ENCODE measurements at places on chromosomes 3 and 15.

GRCh38 chr3:14138878-14139655 is 14.2 kb downstream of the TMEM43 start:
- DNase-seq = no peak

- DNase-seq = no peak
Observed at GRCh38 chr3:129892486-129892856, 1.0 kb downstream of the TMCC1 start.

GRCh38 chr15:45134682-45135604 is 5.1 kb downstream of the DUOX1 start:
- no peak for DNase-seq

DNA sequence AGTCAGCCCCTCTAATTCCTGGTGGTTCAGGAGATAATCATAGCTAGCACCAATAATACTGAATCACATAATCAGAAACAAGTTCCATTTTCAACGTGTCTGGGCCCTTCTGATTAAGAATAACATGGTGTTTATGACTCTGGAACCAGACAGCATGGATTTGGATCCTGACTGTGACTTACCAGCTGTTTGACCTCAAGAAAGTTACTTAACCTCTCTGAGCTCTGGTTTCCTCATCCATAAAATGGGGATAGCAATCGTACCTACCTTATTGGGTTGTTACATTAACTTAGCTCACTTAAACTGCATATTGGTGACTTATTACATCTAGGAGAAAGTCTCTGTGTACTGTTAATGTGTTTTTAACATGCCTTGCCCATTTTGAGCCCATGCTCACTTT is 10.7 kb upstream of the TMEM40 start:
- DNase-seq = no peak

- DNase-seq = no peak
Observed at GRCh38 chr3:142597906-142598305, 1.7 kb downstream of the PLS1 start.

- no peak for DNase-seq
Observed at GRCh38 chr3:181711325-181712135, at the start of gene SOX2. Gene SOX2, plus strand, starts transcription at chr3:181711925. Its CDS starts 436 bp downstream, at chr3:181712361.

DNA sequence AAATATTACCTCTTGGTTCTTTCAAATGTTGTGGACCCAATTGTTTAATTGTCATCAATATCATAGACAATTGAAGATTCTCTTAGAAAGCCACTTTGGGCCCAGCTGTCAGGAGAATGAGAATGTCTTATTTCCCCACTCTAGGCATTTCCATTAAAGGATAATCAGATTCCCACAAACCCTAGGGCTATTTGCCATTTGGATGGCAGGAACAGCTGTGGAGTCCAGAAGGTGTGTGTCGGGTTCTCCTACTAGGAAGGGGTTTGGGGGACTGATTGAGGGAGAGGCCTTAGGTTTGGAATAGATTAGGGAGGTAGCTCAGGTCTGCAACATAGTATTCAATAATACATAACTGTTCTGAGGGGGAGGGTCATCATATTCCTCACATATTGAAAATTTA is 35.2 kb upstream of the PLSCR5 start:
- DNase-seq = no peak

- no peak for DNase-seq
Observed at GRCh38 chr3:11909726-11910125, 63.0 kb upstream of the TAMM41 start.

Data from CD4-positive, alpha-beta T cell treated with Interleukin-15 for 4 hours (primary cell).